Ovary (tissue), 10 donors: ENCODE measurements at places on chromosomes 11 and 22. TPM values are rescaled to one million over a fixed set of nuclear protein-coding genes. Genes with fewer than 3 reads are reported as not detected.

Gene TSGA10IP
- polyA plus RNA-seq: not detected

Gene CLMP
- 11.9 TPM for polyA plus RNA-seq

Gene TRIM48
- polyA plus RNA-seq: not detected

Gene NCAM1
- 106 TPM for polyA plus RNA-seq

Gene KIF18A
- polyA plus RNA-seq: 0.37 TPM

Gene DGAT2
- polyA plus RNA-seq: 21.1 TPM

Gene ARL2
- polyA plus RNA-seq: 60.9 TPM

Gene LARGE2
- polyA plus RNA-seq: 0.42 TPM

Gene ROBO4
- polyA plus RNA-seq: 12.0 TPM

Gene WNT11
- polyA plus RNA-seq: 1.9 TPM

Gene DLG2
- polyA plus RNA-seq: 9.2 TPM

Gene MUC5AC
- polyA plus RNA-seq: not detected

Gene FXYD6
- 256 TPM for polyA plus RNA-seq

Gene CEP126
- 5.9 TPM for polyA plus RNA-seq

Gene XKR3
- not detected for polyA plus RNA-seq

Gene FZD4
- 15.0 TPM for polyA plus RNA-seq

Gene TMEM191C
- 0.27 TPM for polyA plus RNA-seq

Gene KRTAP5-11
- polyA plus RNA-seq: not detected
